ENCODE measurements at places on chromosomes 12 and 14. TPM values are rescaled to one million over a fixed set of nuclear protein-coding genes. Genes with fewer than 3 reads are reported as not detected.

Gene KRT6A
- polyA plus RNA-seq = not detected

GRCh38 chr12:93136253-93137055 lies 207.4 kb upstream of the EEA1 start:
- no peak for DNase-seq

GRCh38 chr12:3275171-3276041 lies 198.2 kb downstream of the TSPAN9 start:
- DNase-seq = no peak

GRCh38 chr12:66767536-66767935 lies 88.7 kb upstream of the GRIP1 start:
- DNase-seq = no peak

GRCh38 chr14:98200601-98201000 lies 1071.4 kb downstream of the BCL11B start:
- peak; percentile 58 for DNase-seq

GRCh38 chr14:95533391-95533821 lies 1.4 kb upstream of the GLRX5 start:
- DNase-seq = no peak

GRCh38 chr12:111270239-111270638 lies 98.7 kb downstream of the PHETA1 start:
- no peak for DNase-seq

Gene CCDC60
- 0.20 TPM for polyA plus RNA-seq

GRCh38 chr14:43313719-43314118 lies 1193.4 kb downstream of the FSCB start:
- no peak for DNase-seq

Gene AKAP3
- polyA plus RNA-seq = 4.1 TPM

DNA sequence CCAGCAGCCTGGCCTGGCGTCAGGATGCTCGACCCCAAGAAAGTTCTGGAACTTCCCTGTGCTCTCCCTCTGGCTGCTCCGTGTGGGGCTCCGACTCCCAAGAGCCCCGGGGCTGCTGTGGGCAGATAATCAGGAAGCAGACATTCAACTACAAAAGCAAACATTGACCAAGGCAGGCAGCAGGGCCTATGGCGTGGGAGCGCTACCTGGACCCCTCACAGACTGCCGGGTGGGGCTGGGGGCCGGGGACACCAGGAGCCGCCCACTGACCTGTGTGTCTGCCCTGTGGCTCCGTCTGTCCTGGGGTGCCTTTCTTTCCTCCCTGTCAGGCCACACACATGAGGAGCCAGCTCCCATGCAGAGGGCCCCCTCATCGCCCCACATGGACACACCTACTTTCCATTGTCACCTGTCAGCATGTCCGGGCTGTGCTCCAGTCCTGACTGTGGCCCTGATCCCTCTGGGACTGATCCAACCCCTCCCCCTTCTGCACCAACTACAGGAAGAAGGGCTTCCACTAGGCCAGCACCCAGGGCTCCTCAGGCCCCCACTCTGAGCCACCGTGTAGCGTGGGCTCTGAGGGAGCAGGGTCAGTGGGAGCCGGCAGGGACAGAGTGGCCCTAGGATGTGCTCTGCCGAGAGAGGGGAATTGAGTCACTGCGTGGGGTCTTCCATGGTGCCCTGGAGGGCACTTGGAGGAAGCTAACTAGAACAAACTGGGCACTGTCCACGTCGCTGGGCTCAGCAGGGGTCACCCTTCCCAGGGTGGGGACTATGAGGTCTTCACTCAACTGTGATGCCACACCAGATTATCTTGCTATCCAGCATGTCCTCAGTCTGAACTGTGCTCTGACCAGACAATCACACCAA lies 215.4 kb upstream of the C14orf180 start:
- no peak for DNase-seq

- no peak for DNase-seq
These were observed 375.1 kb downstream of the IPO8 start for GRCh38 chr12:30320561-30320960.

DNA sequence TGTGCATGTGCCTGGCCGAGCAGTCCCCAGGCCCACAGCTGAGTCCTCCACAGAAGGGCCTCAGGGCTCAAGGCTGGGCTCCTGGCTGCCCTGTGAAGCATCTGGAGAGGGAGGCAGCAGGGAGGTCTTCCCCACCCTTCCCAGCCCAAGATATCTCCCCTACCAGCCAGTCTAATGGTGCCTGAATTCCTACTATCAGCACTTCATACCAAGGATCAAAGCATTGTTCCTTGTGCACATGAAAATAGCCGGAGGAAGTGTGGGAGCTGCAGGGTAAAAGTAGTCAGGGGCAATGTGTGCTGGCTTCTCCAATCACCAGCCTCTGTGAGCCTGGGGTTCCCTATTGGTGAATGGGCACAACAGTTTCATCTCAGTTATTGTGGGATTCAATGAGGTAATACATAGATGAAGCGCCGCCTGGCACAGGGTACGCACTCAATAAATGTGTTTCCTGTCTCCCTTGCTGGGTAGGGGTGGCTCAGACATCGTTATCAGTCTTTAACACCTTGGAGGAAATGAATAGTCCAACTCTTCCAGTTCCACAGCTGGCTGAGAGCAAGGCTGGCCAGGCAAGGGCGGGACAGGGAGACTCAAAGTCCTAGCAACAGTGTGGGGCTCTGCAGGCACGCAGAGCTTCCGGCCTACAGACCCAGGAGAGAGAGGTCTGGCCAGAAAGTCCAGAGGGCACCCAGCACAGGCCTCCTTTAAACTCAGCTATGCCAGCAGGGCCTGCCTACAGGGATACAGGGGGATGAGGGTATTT lies 39.1 kb upstream of the PNMA1 start:
- DNase-seq = no peak

Gene C12orf50
- polyA plus RNA-seq = 0.27 TPM

Gene OAS1
- 13.8 TPM for polyA plus RNA-seq
